ENCODE measurements at places on chromosomes 7 and 10. TPM values are rescaled to one million over a fixed set of nuclear protein-coding genes. Genes with fewer than 3 reads are reported as not detected.

GRCh38 chr10:50397312-50398140 is 146.2 kb upstream of the ASAH2 start:
- no peak for DNase-seq

- DNase-seq, result no peak
These were observed 89.2 kb upstream of the FGL2 start for GRCh38 chr7:77288676-77289320.

NPTX2 gene
- 2.0 TPM for total RNA-seq

SEMA3E gene
- total RNA-seq, result 23.9 TPM

DNA sequence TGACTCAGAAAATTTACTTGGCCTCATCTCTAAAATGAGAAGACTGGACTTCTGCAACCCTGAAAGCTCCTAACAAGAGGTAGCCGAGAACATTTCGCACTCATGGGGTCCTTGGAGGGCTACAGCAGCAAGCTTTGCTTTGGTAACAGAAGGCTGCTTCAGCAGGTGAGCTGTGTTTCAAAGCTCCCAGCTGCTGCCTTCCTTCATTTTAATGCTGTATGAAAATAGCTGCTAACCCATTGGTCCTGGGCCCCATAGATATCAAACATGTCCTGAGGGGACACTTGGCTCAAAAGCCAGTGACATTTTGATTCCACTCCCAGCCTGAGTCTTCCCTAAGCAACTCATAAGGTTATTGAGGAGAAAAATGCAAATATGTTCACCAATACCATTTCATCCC is 14.3 kb upstream of the MALSU1 start:
- DNase-seq, result no peak

- DNase-seq, result no peak
These were observed 213.8 kb downstream of the ZMYND11 start for GRCh38 chr10:349081-349480.

DOCK1 gene
- 30.1 TPM for total RNA-seq

- no peak for DNase-seq
These were observed 5.5 kb downstream of the OGDHL start for GRCh38 chr10:49756641-49757040.

DNA sequence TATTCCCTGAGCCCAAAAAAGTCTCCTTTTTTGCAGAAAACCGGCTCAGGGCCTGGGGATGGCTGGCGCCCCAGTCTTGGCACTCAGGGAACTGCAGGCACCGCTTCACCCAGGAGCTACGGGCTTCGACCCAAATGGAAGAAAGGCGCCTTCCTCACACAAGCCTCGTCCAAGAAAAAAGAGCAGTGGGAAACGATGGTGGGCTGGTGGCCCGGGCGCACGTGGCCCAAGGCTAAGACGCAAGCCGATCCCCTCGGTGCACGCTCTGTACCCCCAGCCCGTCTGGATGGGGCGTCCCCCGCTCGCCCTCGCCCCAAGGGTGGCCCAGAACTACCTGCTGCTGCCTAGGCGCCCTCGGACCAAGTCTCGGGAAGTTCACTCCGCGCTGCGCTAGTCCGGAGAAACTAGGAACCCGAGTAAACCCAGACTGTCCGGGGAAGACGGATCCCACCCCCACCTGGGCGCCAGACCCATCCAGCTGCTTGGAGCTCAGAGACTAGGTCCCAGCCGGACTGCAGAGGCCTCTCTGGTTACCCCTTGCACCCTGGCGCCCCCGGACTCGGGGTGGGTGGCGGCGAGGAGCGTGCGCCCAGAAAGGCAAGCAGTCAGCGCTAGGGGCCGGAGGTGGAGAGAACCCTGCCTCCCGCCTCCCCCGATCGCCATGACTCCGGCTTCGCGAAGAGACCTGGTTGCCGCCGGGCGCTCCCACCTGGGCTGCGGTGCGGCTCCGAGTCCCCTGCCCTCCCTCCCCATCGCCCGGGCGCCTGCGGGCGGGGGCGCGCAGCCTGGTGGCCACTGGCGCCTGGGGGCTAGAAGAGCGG is 76.4 kb downstream of the CALN1 start:
- no peak for DNase-seq

DNA sequence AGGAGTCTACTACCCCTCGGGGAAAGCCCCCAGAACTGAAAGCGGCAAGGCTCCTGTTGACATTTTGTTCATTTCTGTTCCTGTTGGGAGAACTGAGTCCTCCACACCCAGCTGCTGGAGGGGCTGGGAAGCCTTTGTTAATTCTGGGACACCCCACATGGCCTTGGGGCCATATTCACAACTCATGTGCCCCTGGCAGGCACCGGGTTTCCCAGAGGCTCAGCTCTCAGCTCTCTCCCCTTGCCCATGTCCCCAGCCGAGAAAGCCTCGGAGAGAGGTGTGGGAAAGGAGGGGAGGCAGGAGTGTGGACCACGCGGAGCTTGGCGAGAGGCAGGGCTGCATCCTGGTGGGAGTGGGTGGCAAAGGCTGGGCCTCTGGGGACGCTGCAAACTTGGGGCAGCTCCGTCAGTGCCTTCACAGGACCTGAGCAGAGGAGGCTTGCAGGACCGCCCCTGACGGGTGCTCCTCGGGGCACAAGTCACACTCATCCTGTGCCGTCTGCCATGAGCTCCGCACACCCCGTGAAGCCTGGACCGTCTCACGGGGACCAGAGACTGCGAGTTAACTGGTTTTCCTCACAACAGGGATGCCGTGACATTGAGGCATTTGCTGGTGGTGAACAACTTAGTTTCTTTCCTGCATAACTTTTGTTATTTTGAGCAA is 140.9 kb downstream of the DNAJB6 start:
- DNase-seq, result no peak

ANK3 gene
- total RNA-seq, result 65.7 TPM

DNA sequence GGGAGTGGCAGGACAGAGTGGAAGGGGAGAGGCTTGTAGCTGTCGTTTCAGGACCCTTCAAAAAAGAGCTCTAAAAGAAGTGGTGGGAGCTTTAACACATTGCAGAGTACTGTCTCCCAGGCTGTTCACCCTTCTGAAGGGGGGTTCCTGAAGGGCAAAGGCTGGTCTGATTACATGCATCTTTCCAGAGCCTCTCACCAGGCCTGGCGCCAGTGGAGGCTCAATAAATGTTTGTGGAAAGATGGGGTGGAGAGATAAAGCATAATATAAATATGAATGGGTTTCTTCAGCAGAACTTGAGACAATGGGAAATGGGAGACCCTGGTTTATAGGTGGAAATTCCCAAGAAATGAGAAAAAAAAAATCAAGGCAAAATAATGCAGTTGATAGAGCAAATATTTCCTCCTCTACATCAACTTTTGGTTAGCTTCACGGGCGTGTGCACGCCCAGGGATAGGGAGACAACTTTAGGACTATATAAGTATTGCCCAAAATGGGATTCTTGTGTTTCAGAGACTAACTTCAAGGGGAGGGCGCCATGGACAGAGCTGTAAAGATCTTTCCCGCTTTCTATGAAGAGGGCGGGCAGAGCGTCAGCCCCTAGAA is 613 bp upstream of the BUB3 start:
- no peak for DNase-seq

DNA sequence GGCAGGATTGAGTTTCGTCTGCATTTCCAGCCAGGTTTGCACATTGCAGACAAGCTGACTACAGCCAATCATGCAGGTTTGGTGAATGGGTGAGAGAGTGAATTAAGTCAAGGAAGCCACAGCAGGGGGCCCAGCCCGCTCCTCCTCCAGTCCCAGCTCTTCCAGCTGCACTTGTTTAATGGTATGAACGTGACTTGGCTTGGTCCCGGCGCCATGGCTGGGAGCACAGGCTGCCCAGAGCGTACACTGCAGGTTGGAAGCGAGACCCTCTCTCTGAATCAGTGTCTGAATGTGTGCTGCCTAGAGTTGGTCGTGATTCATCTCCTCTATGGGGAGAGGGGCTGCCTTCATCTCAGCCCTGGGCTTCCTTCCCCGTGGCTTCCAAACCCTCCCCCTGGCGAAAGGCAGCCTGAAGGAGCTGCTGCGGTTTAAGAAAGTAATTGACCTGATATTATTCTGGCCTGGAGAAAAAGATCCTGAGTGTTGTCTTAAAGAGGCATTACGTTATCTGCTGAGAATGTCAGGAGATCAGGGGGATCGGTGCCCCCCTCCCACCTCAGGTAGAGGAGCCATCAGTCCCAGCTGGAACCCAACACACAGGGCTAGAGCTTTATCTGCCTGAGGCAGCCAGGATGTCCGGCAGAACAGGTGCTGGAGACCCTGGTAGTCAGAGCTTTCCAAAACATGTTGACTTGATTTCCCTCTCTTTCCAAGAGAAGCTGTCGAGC is 132.1 kb downstream of the COL26A1 start:
- DNase-seq, result no peak

GRCh38 chr7:2213551-2214215 is 19.1 kb downstream of the MAD1L1 start:
- DNase-seq, result no peak

DNA sequence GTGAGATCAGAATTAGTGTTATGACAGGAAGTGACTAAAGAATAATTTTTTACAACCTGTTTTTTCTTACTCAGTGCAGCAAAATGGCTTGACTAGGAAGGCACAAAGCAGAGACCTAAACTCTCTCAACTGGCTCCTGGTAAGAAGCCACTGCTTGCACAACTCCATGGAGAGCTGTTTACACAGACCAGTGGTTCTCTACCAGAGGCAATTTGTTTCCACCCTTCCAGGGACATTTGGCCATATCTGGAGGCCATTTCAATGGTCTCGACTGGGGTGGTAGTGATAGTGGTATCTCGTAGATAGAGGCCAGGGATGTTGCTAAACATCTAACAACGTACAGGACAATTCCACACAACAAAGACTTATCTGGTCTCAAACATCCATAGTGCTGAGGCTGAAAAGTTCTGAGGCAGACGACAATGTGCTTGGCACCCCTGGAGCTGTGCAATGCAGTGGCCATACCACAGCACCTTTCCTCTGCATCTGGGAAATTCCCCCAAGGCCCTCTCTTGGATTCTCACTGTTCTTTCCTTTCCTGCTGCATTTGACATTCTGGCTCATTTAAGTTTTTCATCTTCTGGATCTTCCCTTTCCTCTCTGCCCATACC is 105.4 kb upstream of the LAMB4 start:
- DNase-seq, result no peak

Data from NCI-H460 (cell line).